ENCODE measurements at places on chromosomes 2 and 18.

- no peak for DNase-seq
Measured at GRCh38 chr2:169208026-169208425, 138.7 kb downstream of the DHRS9 start.

GRCh38 chr18:7945882-7946281 lies 378.8 kb downstream of the PTPRM start:
- DNase-seq, result no peak

DNA sequence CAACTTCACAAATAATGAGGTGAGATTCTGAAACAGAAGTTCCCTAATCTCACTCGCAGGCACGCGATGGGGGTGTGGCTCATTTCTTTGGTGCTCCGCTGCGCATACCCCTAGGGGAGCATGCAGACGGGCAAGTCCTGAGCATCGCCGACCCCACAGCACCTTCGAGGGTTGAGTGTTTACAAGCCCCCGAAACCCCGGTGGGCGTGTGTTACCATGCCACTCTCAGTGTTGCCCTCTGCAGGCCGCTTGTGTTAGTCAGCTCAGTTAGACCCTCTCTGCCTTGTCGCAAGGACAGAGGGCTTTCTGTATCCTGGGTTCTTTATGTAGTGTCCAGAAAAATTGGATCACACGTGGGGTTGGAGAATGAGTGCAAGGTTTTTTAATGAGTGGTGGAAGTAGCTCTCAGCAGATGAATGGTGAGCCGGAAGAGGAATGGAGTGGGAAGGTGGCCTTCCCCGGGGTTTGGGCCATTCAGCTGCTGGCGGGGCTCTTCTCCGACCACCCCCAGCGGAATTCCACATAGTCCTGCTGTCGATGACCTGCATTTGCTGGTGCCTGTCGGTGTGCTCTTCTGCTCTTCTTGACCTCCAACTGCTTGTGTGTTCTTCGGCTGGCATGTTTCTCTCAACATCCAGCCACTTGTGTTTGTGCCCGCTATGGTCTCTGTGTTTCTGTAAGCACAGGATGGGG lies 191.3 kb downstream of the RPRM start:
- no peak for DNase-seq

DNA sequence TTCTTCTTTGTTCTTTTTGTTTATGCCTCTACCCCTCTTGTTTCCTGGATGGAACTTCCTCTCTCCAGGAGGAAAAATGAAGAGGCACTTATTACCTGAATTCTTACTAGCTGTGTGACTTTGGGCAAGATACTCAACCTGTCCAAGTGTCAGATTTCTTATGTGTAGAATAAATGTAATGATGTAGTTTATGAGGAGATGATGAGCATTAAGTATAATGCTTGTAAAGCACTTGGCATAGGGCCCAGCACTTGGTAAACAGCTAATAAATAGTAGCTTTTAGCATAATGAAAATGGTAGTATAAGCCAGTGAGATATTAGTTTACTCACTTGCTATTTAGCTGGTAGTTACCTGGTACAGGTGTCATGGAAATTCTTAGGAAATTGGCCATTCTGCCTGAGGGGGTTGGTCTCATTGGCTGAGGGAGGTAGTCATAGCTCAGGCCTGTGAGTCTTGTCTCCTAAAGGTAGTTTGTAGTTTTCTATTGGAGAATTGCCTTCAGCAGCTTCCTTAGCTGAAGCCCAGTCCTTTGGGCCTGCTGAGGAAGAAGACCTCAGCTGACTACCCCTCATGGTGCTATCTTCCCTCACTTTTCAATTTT lies 133.4 kb upstream of the NABP1 start:
- DNase-seq, result no peak

- DNase-seq, result no peak
Measured at GRCh38 chr18:31041271-31042083, 1.1 kb downstream of the DSC3 start.

DNA sequence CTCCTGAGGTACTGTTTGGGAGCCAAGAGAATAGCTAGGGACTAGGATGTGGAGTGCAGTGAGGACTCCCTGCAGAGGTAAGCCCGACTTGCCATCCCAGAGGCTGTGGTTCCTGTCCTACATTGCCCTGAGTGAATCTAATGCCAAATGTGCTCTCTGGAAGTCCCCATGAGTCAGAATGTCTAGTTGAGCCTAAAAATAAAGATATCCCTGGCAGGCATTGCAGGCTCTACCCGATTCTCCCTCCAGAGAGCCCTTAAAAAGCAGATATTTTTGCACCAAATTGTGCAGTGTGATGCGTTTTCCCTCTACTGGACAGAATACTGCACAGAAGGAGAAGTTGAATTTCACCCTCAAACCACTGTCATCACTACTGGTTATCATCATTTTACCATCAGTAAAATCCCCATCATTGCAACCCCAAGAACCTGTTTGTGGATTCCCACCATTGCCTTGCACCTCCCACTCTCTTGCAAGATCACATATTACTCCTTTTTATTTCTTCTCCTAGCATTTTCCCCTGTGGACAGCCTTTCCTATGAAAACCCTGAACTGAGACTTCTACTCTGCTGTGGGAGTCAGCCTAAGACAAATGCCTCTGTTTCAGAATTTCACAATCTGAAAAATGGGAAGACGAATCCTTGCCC lies 98.0 kb downstream of the MARCHF4 start:
- DNase-seq, result no peak

GRCh38 chr18:29874519-29875098 lies 1167.9 kb downstream of the DSC3 start:
- DNase-seq, result no peak

DNA sequence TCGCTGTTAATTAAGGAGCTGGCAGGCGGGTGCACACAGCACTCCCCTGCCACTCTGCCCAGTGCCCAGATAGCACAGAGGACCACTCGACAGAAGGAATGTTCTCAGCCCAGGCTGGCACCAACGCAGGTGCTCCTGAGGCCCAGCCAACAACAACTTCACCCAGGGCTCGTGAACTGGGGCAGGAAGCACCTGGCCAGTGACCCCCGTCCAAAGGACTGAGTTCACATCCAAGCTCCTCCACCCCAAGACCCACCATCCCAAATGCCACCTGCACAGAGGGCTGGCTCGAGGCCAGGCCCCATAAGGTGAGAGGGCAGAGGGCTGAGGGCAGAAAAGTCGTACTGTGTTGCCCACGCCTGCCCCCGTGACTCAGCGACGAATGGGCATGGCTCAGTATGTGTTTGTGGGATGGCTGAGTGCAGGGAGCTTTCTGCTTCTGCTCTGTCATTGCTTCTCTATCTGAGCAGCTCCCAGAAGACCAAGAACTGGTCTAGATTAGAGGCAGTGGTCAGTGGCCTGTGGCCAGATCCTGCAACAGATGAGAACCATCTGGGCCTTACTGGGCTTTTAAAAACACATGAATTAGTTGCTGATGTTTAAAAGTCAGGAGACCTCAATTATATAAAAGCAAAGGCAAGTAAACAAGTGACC lies 68.4 kb downstream of the POLR1A start:
- peak; percentile 62 for DNase-seq

DNA sequence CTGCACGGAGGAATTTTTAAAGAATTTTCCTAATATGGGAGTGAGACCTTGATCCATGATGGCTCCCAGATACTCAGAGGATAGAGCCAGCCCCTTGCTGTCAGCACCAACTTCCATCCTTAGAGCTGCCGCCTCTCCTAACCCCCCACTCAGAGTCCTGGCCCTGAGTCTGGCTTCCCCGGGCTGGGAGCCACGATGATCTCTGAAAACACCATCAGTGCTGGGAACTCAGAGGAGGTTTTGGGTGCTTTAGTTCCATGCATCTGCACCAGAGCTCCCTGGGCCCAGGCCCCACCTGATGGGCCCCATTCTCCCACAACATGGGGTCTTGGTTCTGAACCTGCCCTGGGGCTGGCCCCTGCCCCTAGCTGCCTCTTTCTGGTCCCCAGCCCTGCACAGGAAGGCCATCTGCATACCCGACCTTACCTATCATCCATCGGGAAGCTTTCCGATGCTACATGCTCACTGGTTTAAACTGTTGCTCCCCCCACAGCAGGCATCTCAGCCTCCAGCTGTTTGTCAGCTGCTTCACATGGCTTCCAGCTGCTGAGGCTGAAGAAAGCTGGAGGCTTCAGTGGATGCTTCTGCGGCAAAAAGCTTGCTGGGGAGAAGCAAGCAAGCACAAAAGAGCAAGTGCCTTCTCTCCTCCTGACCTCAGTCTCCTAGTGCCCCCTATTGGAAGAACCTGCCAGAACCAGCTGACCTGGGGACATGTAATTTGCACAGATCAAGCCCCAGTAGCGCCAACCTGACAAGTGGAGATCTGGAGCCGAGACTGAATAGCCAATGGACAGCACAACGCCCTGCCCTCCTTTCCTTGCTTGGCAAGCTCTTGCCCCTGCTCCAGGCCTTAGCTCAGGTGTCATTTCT lies 24.2 kb upstream of the RHOB start:
- DNase-seq, result peak; percentile 19

- no peak for DNase-seq
Measured at GRCh38 chr2:75609937-75610508, 36.6 kb upstream of the MRPL19 start.

GRCh38 chr2:13558368-13558767 lies 841.6 kb downstream of the TRIB2 start:
- no peak for DNase-seq

GRCh38 chr2:209582281-209582680 lies 158.4 kb downstream of the MAP2 start:
- no peak for DNase-seq

- no peak for DNase-seq
Measured at GRCh38 chr2:100422320-100423055, 5.0 kb upstream of the CHST10 start.

- DNase-seq, result no peak
Measured at GRCh38 chr2:80529466-80530165, 225.1 kb upstream of the LRRTM1 start.

DNA sequence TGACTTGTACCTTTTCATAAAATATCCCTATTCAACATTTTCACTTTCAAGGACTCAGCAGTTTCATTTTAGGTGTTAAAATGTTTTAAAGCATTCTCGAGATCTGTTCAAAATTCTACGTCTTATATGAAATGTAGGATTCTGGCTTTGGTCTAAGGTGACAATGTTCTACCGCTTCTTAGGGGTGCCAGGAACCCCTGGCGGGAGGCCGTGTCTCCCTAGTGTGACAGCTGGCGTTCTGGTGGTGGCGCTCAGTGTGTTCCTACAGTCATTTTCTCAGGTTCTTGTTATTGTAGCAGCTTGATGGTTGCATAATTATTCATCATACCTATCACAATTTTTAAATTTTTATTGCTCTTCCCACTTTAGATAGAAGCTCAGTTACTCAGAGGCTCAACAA lies 204.6 kb downstream of the AGAP1 start:
- DNase-seq, result no peak

GRCh38 chr2:68319398-68320117 lies at the start of gene CNRIP1:
Gene CNRIP1 (minus strand): TSS chr2:68319949. CDS start chr2:68319400, 549 bp downstream.
- DNase-seq, result no peak

DNA sequence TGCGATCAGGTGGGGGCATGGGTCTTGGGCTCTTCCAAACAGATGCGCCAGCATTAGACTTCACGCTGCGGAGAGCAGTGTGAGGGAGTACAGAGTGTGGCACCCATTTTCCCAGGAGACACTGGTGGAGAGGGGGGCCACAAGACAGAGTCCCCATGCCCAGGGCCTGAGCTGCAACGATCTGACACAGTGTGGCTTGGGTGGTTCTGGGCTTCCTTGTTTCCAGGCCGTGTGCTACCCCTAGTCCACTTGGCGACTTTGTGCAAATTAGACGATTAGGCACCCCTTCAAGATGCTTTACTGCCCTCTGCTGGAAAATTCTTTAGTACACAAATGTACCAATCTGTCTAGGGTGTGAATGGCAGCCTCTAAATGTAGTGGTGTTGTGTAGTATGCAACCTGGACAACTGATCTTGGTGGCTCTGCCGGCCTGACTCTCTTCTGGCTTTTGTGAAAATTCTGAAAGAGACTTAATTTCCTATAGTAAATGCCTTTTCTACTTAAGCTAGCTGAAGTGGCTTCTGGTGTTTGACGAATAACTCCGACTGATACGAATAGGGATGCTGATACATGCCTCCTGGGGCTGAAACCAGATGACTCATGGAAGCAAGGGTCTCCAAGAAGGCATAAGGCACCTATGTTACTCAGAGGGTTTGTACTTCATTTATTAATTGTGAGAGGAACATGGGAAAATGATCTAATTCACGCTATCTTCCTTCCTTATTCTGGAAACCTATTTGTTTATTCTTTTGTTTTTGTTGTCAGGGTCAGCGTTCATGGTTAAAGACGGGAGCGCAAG lies 92.3 kb upstream of the SMAD2 start:
- no peak for DNase-seq

DNA sequence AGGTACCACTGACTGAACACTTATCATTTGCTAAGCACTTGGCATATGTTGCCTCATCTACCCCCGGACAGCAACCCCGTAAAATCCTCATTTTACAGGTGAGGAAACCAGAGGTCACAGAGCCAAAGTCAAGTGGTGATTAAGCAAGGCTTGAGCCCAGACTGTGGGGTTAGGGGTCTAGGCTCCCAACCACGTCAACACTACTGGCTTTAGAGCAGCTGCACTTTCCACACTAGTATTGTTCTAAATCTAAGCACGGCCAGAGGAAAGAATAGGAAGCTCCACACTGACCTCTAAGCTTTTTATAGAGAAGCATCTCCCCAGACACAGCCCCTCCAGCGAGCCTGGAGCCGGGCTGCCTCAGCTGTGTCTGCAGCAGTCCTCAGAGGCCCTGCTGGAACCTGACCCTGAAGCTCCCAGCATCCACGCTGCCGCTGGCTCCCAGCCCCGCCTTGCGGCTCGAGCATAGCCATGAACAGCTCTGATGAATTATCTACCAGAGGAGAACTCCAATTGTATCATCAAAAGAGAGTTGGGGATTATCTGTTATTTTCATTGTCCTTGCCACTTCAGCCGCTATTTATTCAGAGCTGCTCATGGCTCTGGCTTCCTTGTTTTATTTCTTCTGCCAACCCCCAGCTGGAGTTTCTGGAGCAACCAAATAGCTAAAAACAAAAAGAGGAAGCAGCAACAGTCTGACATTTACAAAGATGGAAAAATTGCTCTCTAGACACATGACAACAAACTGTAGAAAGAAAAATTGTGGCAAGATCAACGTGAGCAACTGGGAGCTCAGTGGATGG lies 62.2 kb upstream of the RTN4 start:
- no peak for DNase-seq

DNA sequence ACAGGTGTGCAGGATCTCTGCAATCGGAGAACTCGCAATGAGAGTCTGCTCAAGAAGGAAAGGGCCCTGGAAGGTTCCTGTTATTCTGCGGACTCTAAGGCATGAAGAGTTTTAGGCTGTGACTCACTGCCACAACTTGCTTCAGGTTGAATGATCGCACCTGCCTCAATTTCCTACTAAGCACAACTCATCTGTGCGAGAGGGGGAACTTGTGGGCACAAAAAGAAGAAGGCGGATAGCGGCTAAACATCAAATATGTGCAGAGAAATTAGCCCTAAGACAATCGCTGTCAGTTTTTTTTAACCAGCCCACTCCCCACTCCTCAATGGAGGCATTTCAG lies 14.0 kb upstream of the CREG2 start:
- no peak for DNase-seq

DNA sequence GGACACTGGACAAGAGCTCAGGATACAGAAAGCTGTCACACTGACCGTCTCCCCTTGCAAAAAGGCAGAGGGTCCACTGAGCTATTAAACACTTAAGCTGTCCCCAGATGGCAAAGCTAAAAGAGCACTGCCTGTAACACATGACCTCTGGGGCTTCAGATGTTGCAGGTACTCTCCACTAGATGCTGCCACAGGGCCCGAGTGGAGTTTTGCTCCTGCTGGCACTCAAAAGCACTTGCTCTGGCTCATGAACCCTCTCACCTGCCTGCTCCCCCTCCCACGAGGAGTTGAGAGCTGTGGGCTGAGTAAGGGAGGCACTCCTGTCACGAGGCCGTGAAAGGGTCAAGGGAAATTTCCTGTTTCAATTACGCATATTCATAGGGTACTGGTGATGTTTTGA lies 227.9 kb downstream of the PRKCE start:
- DNase-seq, result no peak

All from stimulated activated CD4-positive, alpha-beta T cell treated with anti-CD3 and anti-CD28 coated beads, Interleukin-1b, Interleukin-23, amount 100 ng/mL, for 48 hours (primary cell).